Caco-2 (cell line): ENCODE measurements at places on chromosomes 12 and 14. TPM values are rescaled to one million over a fixed set of nuclear protein-coding genes. Genes with fewer than 3 reads are reported as not detected.

The CFAP251 gene
- total RNA-seq: 1.2 and 1.5 TPM in 2 replicates

The TDRD9 gene
- total RNA-seq: not detected in 2 replicates

The MYO1A gene
- total RNA-seq: 9.3 and 11.9 TPM in 2 replicates

The RPL10L gene
- not detected in 2 replicates for total RNA-seq

The GLT8D2 gene
- total RNA-seq: 0.49 TPM in 1 of 2 replicates, not detected in the other

The PLEKHH1 gene
- total RNA-seq: 32.4 and 41.2 TPM in 2 replicates

The ST8SIA1 gene
- not detected in 2 replicates for total RNA-seq

GRCh38 chr14:72563676-72564075 is 330.2 kb downstream of the DPF3 start:
- no peak for DNase-seq

DNA sequence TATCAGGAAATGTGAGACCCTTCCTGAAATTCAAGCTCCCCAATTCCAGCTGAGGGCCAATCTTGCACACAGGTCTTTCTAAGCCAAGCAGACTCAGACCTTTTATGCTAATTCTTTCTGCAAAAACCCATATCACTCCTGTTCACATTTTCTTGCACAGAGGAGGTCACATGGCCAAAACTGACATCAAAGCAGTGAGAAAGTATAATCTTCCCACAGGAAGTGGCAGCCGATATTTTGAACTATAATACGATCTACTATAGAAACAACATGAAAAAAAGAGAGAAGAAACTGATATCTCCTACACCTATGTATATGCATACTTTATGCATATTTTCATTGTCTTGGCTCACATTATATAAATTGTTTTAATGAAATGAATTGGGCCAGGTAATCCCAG is 132.9 kb upstream of the SSTR1 start:
- no peak for DNase-seq

- no peak for DNase-seq
These were observed 59.8 kb downstream of the RNFT2 start for GRCh38 chr12:116797885-116798284.

GRCh38 chr14:75368333-75368732 is 59.5 kb upstream of the JDP2 start:
- DNase-seq: no peak

DNA sequence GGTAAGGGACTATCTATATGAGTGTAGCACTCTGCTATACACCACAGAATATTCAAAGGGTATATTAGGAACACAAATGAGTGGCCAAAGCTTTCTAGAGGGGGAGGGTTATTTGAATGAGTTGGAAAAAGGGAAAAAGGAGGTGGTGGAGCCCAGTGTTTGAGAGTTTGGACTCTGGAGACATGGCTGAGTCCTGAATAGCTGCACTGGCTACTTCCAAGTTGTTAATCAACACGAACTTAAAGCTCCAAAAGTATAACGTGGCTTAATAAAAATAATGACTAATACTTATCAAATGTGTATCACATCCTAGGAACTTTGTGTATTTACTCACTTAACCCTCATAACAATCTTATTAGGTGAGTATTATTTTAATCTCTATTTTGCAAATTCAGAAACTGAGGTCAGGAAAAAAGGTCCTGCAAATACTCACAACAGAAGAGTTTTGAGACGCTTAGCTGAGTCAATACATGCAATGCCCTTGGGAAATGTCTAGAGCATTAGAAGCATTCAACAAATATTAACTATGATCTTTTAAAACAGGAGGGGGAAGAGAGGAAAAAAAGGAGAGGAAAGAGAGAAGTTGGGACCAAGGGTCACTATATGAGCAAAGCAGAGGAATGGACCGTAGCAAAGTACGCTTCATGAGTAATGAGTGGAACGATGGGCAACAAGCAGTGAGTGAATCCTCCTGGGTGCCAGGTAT is 189.5 kb upstream of the HMGA2 start:
- no peak for DNase-seq

GRCh38 chr14:100885617-100886016 is 17.9 kb downstream of the RTL1 start:
- DNase-seq: no peak

DNA sequence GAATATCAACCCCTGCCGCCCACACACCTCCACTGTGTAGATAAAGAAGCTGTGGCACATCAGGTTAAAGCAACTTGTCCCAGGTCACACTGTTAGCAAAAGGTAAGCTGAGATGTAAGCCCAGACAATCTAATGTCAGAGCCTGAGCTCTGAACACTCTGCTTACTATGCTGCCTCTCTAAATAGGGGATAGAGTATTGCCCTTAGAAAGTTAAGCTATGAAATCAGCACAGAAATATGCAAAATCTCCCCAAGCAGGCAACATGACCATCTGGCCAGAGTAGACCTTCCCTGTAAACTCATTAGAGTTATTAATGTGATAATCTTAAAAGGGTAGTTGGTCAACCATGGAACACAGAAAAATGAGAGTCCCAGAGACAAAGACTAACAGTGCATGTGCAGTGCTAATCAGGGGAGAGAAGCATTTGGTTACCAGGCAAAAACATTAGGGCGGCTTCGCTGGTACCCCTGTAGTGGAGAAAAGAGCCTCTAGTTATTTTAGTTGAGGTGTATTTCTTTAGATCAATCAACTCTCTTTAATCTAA is 171.0 kb downstream of the BTG1 start:
- no peak for DNase-seq

GRCh38 chr12:113468365-113469223 is 3.1 kb downstream of the LHX5 start:
- DNase-seq: no peak

GRCh38 chr12:16685107-16685506 is 79.1 kb upstream of the LMO3 start:
- DNase-seq: no peak

- DNase-seq: no peak
These were observed 60.7 kb upstream of the GZMB start for GRCh38 chr14:24694680-24695079.

GRCh38 chr12:101077791-101078528 is 132.1 kb downstream of the SLC5A8 start:
- DNase-seq: no peak

DNA sequence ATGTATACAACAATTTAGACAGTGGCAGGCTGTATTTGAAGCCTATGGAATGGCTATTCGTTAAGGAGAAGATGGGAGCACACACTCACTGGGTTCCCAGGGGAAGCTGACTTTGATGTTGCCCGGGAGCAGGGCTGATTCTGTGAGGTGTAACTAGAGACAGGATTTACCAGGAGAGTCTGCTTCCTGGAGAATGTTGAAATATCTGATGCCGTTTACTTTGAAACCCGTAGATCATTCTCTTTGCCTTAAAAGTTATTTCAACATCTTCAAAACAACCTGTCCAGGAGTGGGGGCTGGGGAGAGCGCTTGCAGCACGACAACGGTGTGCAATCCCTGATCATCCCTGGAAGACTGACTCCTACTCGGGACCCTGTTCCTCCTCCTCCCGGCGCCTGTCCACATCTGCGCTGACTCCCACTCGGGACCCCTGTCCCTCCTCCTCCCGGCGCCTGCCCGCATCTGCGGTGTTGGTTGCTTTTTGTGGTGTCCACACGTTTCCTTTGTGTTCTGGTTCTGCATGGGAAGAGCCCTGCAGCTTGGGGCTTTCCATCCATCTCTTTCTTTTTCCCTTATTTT is 72.6 kb downstream of the AACS start:
- DNase-seq: no peak

DNA sequence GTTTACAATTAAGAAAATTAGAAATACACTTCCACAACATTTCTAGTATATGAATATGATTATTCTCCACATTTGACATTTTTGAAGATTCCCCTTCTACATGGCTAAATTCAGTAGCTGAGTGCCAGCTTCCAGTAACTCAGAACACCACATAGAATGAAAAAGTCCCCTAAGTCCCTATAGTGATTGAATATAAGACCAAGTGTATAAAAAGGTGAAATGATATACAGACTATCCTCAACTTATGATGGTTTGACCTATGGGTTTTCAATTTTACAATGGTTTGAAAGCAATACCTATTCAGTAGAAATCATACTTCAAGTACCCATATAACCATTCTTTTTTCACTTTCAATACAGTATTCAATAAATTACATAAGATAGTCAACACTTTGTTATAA is 15.8 kb downstream of the ATL1 start:
- DNase-seq: no peak

- DNase-seq: no peak
These were observed 47.1 kb downstream of the SENP1 start for GRCh38 chr12:48058771-48059170.

DNA sequence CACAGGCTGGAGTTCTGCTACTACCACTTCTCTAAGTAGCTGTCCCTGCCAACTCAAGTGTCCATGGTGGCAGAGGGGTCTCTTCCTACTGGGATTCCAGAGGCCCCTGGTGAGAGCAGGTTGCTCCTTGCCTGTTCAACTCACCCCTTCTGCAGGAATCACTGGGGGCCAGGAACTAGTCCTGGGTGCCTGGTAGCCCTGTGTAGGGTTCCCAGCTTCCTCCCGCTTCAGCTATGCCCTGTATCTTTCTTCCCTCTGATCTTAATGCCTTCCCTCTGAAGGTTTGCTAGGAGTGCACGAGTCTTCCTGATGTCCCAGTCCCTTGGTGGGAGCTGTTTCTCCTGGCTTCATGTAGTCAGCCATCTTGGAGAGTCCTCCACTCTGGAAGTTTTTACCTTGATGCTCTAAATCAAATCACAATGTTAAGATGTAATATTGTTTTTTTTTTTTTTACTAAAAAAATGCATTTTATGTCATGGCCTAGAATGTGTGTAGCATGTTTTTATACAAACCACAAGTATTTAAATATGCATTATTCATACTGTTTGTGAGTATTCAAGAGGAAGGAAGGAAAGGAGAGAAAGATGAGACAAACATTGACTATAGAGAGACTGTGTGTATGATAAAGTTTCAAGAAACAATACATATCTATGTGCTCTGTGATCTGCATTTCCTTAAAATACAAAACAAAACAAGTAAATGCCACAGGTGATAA is 54.7 kb downstream of the FRS2 start:
- no peak for DNase-seq

- no peak for DNase-seq
These were observed 236.5 kb upstream of the GRIP1 start for GRCh38 chr12:66915306-66915904.

GRCh38 chr12:15728118-15728598 is 61.0 kb downstream of the EPS8 start:
- no peak for DNase-seq

GRCh38 chr14:74573421-74574089 is 38.5 kb downstream of the LTBP2 start:
- no peak for DNase-seq

DNA sequence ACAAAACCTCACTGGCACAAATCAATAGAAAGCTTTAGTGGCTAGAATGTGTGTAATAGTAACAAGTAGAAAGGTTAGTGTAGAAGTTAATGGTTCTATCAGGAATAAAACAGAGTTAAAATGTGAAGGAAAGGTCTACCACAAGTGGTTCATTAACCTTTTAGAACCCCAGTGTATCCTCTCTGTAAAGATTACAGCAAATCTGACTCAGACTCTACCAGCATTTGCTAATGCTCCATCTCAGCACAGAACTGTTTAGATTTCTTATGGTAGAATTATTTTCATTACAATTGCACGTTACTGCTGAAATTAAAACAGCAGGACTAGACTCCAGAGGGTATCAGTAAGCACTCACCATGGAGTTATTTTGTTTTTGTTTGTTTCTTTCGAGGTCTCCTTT is 609.0 kb upstream of the LMO3 start:
- DNase-seq: no peak
